ENCODE measurements at places on chromosomes 4 and X.

- DNase-seq: no peak
Observed at GRCh38 chrX:64190136-64190740, 15.3 kb downstream of the AMER1 start.

DNA sequence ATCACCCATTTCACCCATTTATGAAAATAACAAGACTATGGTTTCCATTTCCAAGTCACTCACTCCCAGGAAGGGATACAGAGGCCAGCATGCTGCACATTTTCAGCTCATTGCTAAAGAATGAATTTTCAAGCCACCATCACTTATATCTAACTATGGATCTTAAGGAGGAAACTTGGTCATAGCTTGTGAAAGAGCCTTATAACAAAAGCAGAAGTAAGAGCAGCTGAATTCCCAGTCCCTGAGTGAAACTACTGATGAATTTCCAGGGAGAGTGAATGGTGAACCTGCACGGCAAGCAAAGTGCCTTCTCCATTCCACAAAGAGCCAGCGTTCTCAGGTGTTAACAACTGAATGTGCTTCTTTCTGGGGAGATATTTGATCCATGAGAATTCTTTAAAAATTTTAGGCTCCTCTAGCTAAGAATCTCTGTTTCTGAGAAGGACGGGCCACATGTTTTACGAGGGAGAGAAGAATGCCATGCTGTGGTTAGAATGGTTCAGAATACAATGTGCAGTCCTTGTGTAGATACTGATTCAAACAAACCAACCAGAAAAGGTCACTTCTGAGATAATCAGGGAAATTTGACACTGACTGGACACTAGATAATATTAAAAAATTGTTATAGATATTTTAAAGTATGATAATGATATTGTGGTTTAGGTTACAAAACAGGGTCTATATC, 24.0 kb downstream of the BTC start:
- no peak for DNase-seq

DNA sequence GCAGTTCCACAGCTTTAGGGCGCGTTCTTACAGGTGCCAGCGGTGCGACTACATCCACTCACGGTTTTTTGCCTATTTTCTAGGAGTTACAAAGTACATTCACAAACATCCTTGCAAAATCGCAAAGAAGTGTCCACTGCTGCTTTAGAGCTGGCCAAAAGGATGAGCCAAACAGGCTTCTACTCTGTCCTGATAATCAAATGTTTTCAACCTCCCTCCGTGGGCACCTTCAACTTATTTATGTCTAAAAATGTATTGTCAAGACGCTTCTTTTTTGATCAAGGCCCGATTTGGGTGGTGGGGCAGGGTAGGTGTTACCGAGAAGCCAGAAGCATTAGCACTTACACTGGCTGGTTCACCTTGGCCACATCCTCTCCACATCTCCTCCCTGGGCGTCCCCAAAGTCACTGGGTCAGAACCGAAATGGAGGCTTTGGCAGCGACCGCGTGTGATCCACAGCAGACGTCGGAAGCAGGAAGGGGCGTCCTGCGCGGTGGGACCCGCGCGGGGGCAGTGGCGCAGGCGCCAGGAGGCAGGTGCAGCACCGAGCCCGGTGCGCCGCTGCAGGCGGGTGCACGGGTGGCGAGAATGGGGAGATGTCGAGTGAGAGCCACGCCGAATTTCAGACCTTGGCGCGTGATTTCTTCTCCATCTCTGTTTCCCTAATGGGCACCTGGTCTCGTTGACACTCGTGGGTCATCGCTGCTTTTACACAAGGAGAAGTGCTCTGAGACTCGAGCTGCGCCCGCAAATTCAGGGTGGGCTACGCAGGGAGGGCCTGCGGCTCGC, 16.9 kb downstream of the NKX3-2 start:
- DNase-seq: no peak

DNA sequence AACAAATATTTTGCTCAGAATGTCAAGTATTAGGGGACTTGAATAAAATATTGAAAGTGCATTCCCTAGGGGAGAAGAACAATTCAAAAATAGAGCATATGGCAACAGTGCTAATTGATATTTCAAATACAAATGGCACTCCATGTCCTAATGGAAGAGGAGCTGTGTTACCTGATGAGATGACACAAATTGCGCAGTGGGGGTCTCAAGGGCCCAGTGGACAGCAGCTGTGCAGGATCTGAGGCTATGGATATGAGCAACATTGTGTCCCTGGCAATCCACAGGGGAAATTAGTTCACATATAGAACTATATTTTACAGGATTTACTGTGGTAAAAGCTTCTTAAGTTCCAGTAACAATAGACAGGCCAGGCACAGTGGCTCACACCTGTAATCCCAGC, 17.4 kb upstream of the USP46 start:
- DNase-seq: no peak

GRCh38 chr4:103204111-103204510, 6.0 kb upstream of the CENPE start:
- no peak for DNase-seq

DNA sequence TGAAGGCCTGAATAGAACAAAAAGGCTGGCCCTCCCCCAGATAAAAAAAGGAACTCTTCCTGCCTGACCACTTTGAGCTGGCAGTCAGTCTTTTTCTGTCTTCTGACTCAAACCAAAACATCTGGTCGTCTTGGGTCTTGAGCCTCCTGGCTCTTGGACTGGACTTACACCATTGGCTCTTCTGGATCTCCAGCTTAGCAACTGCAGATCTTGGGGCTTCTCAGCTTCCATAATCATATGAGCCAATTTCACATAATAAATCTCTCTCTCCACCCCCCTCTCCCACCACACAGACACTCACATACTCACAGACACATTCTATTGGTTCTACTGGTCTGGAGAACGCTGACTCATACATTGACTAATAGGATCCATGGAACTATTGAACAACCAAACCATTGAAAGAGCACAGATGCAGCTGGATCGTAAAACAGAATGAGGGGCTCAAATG, 15.6 kb upstream of the CWH43 start:
- no peak for DNase-seq

DNA sequence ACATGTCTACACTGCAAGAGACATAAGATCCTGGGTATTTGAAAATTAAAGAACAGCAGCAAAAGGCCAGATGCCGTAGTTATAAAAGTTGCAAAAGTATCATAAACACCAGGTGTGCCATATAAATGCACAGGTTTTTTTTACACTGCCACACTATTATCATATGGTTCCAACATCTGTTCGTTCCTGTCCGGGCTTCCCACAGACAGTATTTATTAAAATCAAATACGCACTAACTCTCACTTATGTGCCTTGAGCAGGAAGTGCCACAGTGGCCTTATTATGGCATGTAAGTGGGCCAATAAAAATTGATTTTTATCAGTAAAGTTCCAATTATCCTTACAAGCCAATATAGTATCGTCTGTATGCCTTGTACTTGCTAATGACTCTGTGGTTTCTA, 873.2 kb downstream of the RPA4 start:
- no peak for DNase-seq

DNA sequence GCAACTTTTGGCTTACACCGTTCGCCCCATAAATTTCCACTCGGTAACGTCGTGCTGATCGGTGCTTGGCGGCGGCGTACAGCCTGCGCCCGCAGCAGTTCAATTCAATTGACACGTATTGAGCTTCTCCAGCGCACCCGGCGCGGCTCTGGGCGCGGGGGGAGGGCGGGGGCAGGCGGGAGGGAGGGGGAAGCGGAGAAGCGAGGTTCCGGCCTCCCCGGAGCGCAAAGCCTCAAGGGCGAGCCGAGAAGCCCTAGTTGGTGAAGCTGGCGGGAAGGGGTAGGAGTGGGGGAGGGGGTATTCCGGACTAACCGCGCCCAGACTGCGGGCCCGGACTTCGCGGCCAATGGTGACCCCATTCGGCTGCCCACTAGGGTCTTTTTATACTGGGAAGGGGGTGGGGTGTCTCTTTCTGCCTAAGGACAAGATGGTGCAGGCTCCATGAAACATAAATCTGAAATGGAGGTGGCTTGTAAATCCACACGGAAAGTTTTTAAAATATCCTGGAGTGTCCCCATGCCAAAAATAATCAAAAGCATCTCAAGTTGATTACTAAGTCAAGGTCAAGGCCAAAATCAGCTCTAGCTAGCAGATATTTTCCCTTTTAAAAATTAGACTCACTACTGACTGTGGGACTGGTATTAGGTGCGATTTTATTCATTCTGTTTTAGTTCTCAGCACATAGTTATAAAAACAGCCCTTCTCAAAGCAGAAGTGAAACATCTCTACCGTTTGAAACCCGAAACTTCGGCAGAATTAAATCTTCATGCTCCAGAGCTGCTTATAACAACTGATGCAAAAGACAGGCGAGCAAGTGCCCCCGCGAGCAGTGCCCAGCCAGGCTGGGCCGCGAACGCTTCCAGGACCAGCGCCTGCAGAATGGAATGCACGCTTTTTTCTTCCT, 1.5 kb upstream of the BCOR start:
- DNase-seq: peak; percentile 25

DNA sequence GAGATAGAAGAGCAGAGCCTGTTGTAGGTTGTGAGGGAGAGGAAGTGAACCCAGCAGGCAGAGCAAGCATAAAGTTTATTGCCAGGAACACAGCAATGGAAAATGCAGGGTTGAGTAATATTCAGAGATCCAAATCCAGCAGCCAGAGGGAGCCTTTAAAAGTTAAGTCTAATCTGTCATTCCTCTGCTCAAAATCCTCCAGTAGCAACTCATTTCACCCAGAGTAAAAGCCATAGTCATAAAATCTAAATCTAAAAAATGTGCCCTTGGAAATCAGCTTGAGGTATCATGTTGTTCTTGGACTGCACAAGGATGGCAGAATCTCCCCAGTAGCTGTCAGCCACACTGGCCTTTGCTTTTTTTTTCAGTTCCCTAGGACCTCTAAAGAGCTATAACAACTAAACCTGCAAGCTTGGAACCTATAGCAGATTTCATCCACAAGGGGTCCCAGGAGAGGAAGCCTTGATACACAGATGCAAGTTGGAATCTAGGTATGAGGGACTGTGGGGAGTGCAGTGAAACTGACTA, 62.9 kb upstream of the FRAS1 start:
- no peak for DNase-seq

DNA sequence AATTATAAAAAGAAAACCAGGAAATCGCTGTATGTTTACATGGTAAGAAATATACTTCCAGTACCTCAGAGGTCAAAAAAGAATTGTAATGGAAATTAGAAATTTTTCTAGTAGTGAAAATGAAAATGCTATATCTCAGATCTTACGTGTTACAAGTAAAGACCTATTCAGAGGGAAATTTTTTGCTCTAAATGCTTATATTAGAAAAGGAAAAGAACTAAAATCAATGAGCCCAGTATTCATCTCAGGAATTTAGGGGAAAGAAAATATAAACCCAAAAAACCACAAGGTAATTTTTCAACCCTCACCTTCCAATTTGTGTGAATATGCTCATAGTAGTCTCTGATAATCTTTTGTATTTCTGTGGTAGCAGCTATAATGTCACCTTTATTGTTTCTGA, 145.6 kb downstream of the RAP1GDS1 start:
- DNase-seq: no peak

- no peak for DNase-seq
Observed at GRCh38 chrX:11105080-11105479, 6.1 kb upstream of the HCCS start.

DNA sequence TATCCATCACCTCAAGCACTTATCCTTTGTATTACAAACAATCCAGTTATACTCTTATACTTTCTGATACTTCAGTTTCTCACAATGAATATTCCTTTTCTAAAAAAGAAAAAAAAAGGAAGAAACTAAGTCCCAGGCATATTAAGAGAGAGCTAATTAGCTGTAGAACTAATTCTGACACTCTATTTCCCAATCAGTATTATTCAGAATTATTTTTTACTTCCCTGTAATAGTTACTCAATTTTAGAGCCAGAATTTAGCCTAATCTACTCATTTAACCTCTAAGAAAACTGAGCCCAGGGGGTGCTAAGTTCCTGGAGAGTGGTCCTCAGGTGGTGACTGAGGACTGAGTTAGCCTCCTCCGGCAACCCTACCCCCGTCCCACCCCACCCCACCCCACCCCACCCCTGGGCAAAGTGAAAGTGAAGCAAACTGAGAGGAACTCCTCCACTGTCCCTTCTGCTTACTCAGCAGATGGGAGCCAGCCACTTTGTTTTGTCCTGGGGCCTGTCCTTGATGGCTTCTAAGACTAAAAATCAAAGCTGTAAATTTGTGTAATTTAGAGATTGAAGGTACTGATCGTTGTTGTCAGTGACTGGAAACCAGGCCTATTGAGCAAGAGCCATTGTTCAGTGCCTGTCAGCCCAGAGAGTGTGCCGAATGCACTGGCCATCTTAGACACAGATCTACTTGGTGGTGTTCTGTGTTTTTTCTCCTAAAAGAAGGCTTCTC, 162.1 kb downstream of the CBR4 start:
- no peak for DNase-seq

- no peak for DNase-seq
Observed at GRCh38 chrX:101918751-101919150, 13.1 kb downstream of the ZMAT1 start.

GRCh38 chr4:141011901-141012315, 121.4 kb downstream of the RNF150 start:
- no peak for DNase-seq

Data from NCI-H748 treated with DMSO at 0.1 percent for 48 hours (cell line).